ENCODE measurements at places on chromosomes 3 and 15.

GRCh38 chr3:88410259-88410658, 260.5 kb downstream of the C3orf38 start:
- DNase-seq, result no peak

DNA sequence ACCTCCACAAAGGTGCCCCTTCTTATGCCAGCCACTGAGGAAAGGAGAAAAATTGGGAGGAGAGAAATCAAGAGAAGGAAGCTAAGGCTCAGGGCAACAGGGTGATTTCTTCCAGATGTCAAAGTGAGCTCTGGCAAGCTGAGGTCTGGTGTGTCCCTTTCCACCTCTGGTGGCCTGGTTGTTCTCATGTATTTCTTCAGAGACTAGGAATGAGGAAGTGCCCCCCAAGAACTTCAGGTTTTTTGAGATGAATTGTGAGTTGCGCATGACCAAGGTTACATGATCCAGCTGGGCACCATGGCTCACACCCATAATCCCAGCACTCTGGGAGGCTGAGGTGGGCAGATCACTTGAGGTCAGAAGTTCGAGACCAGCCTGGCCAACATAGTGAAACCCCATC, 5.6 kb downstream of the RAB6B start:
- DNase-seq, result no peak

GRCh38 chr3:194089357-194090177, 46.4 kb upstream of the HES1 start:
- DNase-seq, result peak; percentile 94

GRCh38 chr3:99579246-99579645, 59.1 kb upstream of the COL8A1 start:
- DNase-seq, result no peak
